ENCODE measurements at places on chromosomes 16 and 17.

GRCh38 chr17:69144331-69145255 lies 2.9 kb upstream of the ABCA6 start:
- DNase-seq: no peak

GRCh38 chr17:1413281-1413791 lies 13.3 kb upstream of the YWHAE start:
- no peak for DNase-seq

DNA sequence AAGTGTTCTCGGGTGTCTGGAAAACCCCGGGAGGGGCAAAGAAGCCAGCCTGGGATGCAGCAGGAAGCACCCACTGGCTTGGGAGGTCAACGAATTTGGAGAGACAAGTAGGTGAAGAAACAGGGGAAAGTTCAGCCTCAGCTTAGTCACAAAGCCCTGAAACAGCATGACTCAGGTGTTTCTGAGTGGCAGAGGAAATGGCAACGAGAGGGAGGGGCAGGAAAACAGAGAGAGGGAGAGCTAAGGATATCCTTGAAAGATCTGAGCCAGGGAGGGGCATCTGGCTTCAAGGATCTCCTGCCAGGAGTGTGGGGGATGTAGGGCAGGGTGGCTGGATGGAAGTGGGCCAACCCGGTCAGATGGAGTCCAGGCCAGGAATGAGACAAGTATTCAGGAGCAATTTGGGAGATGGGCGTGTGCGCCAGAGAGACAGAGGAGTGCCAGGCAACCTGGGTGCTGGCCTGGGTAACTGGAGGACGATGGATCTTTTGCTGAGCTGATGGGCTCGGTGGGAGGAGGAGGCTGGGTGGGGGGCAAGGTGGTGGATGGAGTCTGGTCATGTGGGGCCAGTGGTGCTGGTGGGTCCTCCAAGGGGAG lies 27.2 kb downstream of the ABCC3 start:
- DNase-seq: no peak

DNA sequence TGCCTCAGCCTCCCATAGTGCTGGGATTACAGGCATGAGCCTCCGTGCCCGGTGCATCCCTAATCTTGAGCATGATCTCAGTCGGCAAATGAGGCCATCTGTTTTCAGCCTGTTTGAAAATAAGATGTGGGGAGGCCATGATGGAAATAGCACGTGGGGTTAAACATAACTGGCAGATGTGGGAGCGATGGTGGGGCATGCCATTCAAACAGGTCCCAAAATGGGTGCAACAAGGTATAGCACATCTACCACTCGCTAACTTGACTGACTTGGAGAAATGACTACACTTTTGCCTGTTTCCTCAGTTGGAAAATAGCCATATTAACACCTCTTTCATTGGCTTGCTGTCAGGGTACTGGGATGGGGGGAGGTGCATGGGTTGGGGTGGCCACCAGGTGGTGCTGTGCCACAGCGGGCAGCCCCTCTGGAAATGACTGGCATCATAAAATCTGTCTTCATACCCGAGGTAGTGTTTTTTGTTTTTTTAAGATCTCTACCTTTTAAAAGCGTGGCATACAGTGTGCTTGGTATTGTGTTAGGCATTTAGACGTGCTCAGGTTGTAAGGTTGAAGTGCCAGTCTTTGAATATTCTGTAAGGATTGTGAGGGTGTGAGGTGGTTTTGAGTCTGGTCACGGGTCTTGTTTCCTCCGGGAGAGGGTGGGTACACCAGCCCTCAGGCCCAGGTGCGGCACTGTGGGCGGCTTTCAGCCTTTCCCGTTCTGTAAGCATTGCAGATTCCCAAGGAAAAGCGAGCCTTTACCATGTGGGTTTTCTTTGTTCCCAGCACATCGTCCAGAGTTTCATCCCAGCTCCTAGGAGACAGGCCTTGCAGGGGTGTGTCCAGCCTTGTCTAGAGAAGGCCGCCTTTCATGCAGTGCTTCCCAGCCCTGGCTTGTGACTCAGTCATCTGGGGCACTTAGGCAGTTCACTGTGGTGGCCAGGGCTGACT lies 2.9 kb upstream of the TTYH2 start:
- DNase-seq: peak; percentile 72

- no peak for DNase-seq
Observed at GRCh38 chr17:30819971-30820705, 4.4 kb downstream of the CRLF3 start.

DNA sequence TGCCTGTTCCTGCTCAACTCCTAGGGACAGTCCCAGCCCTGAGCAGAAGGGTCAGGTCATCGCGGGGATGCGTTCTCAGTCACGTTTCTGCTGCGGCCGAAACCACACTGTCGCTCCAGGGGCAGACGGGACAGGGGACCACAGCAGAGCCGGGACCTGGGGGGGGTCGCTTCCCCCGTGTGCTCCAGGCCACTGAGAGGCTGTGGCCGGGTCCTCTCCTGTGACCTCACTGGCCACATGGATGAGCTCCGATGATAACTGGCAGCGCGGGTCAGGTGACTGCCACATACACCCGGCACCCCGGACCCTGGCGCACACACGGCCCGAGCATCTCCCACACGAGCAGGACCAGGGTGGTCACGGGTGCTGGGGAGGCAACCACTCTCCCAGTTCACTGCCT lies 12.8 kb downstream of the GNPTG start:
- no peak for DNase-seq

- DNase-seq: no peak
Observed at GRCh38 chr17:79369532-79369931, 241.3 kb downstream of the RBFOX3 start.

DNA sequence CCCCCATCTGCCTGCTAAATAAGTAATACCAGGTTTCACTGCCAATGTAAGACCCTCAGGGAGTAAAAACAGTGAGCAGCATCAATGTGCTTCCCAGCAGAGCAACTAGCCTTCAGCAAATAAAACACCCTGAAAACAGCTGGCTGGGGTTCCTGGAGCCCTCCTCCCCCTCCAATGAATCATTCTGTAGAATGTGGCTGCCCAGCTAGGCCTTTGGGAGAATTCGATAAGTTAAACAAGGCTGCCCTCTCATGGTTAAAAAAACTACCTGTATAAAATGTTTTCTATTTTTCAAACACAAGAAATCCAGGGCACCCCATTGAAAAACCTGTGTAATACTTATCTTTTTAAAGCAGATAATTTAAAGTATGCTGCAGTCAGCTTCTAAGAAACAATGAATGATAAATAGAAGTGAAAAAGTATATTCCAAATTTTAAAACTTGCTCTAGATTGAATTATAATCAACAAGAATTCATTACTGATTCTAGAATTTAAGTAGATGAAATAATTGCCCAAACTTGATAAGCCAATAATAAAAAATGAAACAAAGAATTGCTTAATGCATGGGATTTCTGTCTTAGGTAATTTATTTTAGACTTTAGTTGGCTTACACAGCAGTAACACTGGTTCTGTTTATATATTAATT lies 9.4 kb upstream of the TOM1L1 start:
- peak; percentile 39 for DNase-seq

DNA sequence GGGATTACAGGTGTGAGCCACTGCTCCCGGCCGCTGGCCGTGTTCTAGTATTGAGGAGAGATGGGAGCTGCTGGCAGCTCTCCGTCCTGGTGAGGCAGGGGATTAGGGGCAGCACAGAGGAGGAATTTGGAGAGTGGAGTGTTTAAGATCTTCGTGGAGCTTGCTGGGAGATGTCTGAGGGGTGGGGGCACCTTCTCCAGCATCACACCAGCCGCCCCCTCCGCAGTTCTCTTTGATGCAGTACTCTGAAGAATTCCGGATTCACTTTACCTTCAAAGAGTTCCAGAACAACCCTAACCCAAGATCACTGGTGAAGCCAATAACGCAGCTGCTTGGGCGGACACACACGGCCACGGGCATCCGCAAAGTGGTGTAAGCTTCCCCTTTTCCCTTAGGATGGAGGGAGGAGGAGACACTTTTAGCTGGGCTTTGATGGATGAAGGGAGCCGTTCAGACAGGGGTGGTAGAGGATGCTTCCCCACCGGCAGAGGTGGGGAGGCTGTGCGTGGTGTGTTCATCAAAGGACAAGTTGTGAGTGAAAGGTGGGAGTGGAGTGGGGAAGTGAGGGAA lies 11.9 kb downstream of the ITGAM start:
- DNase-seq: no peak

GRCh38 chr17:50513495-50513894 lies 5.3 kb downstream of the MYCBPAP start:
- DNase-seq: no peak

DNA sequence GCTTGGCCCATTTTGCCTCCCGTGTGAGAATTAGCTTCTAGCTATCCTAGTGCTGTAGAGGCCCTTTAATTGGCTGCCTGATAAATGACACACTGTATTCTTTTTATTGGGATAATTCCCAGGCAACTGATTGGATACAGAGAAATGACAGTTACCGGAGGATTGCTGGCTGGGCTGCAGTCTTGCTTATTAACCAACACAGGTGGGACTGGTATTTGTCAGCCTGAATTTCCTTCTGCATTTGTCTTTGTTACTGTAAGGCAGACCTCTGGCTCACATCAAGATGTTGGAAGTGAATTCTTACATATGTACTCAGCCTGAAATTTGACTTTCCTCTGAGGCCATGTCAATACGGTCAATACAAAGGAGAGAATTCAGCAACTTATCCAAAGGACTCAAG lies 650.8 kb upstream of the SOX9 start:
- DNase-seq: no peak

All from WTC11 (cell line).